ENCODE measurements at places on chromosomes 5 and 9. TPM values are rescaled to one million over a fixed set of nuclear protein-coding genes. Genes with fewer than 3 reads are reported as not detected.

DNA sequence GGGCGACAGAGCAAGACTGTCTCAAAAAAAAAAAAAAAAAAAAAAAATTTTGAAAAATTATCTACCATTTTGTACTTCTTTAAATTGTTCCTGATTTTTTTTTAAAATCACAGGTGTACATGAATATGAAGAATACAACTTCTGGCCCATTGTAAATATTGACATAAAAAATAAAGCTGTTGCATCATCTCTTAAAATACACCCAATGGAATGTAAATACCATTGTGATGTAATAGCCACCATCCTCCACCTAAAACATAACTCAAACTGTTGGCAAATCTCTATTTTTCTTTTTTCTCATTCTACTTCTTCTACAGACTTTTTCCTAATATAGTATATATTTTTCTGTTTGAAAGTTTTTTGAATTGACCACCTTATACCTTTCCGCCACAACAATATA lies 61.0 kb upstream of the TEX48 start:
- DNase-seq: no peak

- DNase-seq: no peak
Observed at GRCh38 chr9:129338724-129339430, 160.8 kb upstream of the IER5L start.

DNA sequence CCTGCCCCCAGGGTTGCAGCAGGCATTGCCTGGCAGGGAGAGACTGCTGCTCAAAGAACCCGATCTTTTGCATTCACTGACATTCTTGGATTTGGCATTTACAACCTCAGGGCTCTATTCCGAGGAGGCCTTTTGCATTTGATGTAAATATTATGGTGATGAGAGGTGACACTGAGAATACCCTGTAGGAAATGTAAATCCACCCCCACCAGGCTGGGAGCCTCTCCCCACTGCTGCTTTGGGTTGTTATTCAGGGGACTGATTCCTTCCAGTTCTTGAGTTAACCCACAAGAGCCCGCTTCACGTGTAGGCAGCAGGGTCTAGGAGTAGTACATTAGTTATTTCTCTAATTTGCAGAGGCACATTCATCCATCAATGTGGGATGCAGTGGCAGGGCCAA lies 55.5 kb upstream of the ARAP3 start:
- DNase-seq: no peak

The GDA gene
- 0.06 TPM for polyA plus RNA-seq

DNA sequence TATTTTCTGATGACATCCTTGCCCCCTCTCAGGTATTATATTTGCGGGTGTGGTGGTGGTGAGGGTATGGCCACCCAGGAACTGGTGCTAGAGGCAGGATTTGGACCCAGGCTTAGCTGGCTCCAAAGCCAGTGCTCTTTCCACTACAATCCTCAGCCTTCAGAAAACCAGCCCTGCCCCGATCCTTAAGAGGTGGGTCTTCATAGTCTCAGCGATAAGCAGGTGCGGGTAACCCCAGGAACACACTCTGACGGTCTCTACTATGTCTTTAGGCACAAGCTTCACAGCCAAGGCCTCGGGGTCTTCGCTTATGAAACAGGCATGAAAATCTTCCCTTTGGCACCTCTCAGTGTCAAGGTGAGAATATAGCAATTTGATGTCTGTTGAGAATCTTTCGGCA lies 169.3 kb downstream of the FGF18 start:
- no peak for DNase-seq

GRCh38 chr5:118593003-118593328 lies 395.4 kb downstream of the DTWD2 start:
- no peak for DNase-seq

The CKMT2 gene
- 6.6 TPM for polyA plus RNA-seq

The PCDHGB7 gene
- polyA plus RNA-seq: 13.8 TPM

The TSLP gene
- polyA plus RNA-seq: 0.82 TPM

DNA sequence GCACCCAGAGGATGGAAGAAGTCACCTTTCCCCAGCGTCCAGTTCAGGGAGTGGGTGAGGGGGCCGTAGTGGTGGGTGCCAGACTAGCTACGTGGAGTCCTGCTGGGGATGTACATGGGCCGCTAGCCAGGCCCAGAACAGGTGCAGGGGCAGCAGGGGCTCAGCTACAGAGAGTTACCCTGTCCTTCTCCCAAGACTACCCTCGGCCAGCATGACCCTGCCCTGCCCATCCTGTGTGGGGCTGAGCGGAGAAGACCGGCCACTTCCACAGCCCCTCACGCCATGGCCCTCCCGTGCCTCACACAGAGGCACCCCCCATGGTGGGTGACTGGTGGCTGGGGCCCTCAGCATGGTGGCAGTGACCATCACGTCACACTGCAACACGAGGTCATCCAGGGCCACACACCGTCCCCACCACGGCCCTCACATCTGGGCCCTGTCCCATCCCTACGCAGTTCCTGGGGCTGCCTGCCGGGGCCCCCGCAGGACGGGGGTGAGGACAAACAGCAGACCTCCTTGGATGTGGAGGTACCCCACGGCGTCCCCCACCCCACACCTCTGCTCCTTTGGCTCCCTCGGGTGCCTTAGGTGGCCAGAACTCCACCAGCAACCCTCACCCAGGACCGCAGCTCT lies 977 bp upstream of the DPP7 start:
- no peak for DNase-seq

- no peak for DNase-seq
Observed at GRCh38 chr9:102521097-102521755, 473.9 kb upstream of the CYLC2 start.

DNA sequence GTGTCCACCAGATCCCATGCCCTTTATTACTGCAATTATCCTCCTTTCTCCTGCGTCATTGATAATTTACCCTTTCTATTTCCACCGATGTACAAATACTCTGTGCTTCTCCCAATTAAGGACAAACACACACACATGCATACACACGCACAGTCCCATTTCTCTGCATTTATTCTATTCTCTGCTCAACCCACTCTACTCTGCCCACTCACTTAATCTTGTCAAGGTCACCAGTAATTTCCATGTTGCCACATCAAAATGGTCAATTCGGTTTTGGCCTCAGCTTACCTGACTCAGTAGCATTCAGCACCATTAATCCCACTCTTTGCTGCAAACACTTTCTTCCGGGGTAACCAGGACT lies 14.6 kb upstream of the STRBP start:
- no peak for DNase-seq

DNA sequence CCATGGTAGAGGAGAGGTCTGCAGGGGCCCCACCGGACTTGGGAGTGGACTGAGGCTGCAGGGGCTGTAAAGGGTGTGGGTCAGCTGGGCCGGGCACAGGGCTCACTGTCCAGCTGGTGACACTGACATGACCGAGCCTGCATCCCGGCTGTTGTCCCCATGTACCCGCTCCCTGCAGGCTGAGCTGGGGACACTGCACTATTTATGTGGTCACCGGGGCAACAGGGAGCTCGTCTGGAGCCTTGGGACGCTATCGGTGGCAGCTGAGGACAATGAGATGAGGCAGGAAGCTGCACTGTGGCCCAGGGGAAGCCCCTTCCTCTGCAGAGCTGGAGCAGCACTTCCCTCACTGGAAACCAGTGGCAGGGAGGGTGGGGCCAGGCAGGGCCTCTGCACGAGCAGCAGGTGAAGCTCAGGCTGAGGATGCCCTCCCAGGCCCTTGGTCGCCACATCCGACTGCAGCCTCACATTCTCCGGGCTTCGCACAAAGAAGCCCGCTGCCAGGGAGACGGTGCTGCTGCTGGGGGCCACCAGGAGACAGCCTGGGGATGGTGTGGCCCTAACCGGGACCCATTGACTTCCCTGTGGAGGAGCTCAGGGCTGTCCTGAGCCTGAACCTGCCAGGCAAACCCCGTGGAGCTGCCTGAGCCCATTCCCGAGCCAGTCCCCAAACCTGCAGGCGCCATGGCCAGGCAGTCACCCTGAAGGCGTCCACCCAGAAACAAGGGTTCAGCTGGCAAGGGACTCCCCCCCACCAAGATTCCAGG lies 26.4 kb downstream of the ZDHHC11B start:
- DNase-seq: peak; percentile 49

DNA sequence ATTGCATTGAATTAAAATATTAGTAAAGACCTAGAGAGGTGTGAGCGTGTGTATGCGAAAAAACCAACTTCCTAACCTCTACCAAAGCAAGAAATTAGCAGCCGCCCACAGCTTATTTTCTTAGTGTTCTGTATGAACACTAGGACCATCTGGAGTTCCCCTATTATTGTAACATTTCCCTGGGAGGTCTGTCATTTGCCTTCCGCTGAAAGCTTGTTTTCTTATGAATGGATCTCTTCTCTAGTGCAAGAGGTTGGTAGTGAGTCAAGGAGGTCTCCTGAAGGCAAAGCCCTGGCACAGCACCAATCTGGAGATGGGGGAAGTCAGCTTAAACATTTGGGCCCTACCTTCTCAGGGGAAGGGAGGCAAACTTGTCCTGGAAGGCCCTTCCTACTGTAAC lies 10.8 kb downstream of the TNFSF8 start:
- DNase-seq: no peak

DNA sequence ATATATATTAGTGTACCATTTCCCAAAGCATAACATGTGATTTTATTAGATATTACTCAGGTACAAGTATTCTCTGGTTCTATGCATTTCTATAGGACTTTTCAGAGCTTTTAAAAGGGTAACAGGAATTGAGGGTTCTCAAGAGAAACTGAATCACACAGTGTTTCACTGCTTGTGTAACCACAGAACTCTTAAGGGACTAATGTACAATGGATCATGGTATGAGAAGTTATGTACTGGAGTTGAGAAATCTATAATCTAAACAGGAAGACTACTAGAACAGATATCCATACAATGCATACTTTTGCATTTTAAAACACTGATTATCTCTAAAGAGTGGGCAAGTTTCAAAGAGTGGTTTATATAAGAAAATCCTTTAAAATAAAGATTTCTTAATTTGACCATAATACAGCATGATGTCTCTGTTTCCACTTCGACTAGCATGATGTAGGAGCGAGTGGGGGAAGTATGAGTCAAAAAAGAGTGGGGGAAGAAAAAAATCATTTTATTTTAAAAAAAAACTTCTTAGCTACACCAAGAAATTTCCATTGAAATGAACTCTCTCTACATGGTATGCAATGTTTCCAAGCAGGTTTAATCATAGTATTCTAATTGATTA lies 183.5 kb downstream of the RFX3 start:
- DNase-seq: no peak

DNA sequence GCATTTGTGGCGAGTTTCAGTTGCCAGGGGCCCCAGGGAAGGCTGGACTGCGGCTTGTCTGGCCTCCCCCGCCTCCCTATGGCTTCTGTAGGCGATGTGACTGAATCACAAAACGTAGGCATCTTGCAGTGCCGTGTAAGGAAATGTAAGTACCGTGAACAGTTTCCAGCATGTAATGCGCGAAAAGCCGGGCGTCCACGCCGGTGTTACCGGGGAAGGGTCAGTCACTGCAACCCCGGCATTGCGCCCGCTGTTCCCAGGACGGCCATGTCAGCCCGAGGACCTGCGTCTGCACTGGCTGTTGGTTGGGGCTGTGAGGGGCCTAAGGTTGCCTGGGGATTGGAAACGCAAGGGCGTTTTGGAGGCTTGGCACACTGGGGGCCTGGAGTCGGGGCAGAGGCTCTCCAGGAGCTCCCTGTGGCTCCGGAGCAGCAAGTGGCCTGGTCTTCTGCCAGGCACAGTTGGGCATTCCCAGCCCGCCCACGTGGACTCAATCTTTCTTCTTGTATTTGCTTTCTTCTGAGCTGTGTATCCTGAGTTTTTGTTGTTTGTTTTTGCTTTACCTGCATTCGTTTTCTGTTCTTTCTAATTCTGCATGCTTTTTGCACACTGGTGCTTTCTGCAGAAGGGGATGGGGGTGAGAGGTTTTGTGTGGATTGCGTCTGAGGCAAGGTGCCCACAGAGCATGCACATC lies 36.9 kb upstream of the PLEKHG4B start:
- DNase-seq: no peak

DNA sequence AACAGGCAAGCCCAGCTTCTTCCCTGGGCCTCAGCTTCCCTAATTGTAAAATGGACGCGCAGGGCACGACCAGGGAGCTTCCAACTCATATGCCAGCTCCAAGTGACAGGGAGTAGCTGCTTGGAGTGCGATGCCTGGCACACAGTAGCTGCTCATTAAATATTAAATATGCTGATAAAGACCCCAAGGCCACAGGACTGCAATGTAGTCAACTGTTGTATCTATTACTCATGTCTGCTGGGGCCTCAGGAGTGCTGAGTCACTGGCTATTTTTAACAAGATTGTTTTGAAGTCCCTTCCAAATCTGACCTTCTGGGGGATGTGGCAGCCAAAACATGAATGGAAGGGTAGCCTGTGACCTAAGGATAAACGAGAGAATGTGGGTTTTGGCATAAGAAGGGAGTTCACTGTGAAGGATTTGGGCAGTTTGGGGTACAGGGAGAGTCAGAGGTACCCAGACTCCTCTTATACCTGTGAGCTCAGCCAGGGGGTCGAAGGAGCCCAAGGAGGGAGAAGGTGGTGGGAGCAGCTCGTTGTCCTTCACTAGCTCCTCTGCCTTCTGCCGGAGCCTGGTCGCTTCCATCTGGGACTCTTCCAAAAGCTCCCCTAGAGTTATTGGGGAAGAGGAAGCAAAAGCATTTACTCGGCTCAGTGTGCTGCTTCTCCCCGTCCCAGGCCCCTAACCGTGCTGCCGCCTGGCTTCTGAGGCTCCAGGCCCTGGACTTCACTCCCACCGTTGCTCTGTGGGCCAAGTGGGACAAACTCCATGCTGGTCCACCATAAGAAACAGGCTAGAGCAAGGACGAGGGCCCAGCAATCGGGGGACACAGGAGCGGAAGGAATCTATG lies 17.5 kb downstream of the TNIP1 start:
- DNase-seq: no peak

DNA sequence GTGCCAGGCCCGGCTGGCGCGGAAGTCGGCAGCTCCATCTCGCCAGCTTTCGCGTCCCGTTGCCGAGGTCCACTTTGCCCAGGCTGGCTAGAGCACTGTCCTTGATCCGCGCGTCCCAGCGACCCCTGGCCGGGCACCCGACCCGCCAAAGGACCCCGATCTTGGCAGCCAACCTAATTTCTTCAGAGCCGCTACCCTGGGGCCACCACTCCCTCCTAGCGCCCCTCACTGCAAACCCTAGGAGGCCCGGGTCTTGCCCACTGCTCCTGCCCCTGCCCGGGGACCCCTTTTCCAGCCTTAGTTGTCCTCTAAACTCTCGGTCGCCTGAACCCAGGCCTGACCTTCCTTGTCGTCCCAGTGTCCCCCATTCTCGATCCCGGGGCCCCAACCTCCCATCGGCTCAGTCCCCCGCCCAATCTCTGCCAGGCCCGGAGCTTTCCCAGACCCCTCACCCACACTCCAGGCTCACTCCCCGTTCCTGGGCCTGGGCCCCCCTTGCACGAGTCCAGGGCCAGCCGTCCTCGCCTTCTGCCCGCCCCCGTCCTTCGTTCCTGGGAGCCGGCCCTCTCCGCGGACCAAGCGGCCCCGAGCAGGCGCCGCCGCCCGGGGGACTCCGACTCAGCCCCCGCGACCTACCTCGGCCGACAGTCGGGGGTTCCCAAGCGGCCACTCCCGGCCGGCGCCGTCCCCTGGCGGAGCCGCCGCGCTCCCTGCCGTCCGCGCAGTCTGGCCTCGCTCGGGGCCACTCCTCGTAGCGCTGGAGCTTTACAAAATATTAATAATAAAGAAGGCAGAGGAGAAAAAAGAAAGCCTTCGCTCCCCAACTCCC lies 701 bp upstream of the LMX1B start:
- DNase-seq: no peak

The CDX1 gene
- polyA plus RNA-seq: 0.66 TPM

GRCh38 chr5:109816732-109817131 lies 127.0 kb downstream of the MAN2A1 start:
- no peak for DNase-seq
